ENCODE measurements at places on chromosomes 13 and 19.

- no peak for DNase-seq
Measured at GRCh38 chr13:98803111-98803561, 50.7 kb upstream of the SLC15A1 start.

DNA sequence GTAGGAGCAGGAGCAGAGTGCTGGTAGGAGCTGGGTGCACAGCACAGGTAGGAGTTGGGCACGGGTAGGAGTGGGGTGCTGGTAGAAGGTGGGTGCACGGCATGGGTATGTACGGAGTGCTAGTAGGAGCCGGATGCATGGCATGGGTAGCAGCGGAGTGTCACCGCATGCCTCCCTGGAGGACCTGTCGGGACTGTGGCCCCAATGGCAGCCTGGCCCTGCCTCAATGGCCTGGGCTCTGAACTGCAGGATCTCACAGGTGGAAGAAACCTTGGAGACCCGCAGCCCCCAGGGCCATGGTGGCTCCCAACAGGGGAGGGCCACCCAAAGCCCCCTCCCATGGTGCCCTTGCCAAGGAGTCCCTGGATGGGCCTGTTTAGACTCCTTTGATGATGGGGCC, 1146.0 kb downstream of the UQCRFS1 start:
- DNase-seq, result no peak

DNA sequence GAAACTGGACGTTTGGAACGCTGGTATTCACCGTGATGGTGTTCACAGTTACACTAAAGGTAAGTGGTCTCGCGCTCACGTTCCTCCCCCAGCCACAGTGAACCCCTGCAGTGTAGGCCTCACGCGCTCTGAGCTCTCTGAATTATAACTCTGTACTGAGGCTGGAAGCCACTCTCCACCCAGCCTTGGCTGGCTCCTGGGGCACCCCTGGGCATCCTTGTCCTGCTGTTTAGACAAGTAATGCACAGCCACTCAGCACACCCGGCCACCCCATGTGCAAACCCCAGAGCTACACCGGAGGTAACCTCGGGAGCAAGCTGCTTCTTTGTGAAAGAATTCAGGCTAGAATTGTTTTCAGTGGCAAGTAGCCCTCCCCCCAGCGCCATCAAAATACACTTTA, 97.3 kb upstream of the MCF2L start:
- DNase-seq, result no peak

DNA sequence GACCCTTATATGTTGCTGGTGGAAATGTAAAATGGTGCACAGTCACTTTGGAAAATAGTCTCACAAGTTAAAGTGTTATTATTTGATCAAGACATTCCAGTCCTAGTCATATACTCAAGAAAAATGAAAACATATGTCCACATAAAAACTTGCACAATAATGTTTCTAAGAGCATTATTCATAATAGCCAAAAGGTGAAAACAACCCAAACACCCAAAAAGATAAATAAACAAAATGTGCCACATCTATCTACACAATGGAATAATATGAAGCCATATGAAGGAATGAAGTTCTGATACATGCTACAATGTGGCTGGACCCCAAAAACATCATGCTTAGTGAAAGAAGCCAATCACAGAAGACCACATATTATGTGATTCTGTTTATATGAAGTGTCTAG, 14.4 kb upstream of the AKAP8 start:
- DNase-seq, result no peak

DNA sequence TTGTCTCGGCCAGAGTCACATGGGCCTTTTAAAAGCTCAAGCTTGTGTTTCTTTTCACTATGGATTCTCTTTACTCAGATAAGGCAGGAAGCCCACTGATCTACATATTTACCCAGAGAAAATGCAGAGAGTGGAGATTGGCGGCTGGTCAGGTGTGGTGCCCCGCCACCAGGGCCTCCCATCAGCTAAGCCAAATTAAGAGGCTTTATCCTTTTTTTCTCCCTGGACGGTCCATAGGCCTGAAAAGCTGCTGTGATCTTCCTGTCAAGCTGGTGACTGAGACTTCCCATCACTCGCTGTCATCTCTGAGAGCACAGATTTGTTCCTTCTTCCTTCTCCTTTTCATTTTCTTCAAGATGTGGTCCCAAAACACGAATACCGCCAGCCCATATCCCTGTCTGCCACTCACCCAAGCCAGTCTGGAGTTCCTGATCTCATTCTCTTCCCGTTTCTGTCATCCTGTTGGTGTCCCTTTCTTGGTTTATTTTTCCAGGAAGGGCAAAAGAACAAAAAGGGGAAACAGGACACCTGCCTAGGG, 1.9 kb downstream of the SAFB start:
- no peak for DNase-seq

GRCh38 chr13:39370048-39370447, 232.9 kb downstream of the LHFPL6 start:
- no peak for DNase-seq

DNA sequence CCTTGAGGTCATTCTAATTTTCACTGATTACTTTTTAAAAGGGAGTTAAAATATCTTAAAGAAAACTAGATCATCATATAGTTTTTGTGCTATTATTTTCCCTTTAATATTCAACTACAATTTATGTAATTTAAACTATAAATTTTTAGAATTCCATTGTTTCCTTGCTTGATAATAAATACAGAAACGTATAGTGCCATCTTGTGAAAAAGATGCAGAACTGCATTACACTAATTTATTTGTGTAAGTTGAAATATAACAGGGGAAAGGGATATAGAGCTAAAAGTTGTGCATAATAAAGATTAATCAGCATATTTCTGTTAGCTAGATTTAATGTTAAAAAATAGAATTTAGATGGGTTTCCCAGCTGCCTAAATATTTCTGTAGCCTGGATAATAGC, 61.5 kb upstream of the TDRD3 start:
- DNase-seq, result no peak

DNA sequence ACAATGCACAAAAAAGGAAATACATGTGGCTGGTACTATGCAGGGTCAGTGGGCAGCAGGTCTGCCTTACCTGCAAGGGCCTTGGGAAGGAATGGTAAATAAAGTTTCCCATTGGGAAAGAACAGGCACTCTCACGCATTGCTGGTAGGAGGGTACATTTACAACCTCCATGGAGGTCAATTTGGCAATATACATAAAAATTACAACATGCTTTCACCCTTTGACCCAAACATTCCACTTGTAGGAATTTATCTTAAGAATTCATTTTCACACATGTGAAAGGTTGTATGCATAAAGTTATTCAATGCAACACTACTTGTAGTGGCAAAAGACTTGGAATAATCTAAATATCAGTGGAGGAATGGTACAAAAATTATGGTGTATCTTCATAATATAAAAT, 216.4 kb downstream of the DLEU7 start:
- DNase-seq, result no peak

GRCh38 chr13:105971738-105972137, 563.7 kb downstream of the EFNB2 start:
- no peak for DNase-seq

- no peak for DNase-seq
Measured at GRCh38 chr13:111561091-111561781, 240.8 kb downstream of the TEX29 start.

- no peak for DNase-seq
Measured at GRCh38 chr13:101752432-101752831, 300.0 kb downstream of the ITGBL1 start.

GRCh38 chr19:17419154-17419620, 660 bp upstream of the MVB12A start:
- no peak for DNase-seq

DNA sequence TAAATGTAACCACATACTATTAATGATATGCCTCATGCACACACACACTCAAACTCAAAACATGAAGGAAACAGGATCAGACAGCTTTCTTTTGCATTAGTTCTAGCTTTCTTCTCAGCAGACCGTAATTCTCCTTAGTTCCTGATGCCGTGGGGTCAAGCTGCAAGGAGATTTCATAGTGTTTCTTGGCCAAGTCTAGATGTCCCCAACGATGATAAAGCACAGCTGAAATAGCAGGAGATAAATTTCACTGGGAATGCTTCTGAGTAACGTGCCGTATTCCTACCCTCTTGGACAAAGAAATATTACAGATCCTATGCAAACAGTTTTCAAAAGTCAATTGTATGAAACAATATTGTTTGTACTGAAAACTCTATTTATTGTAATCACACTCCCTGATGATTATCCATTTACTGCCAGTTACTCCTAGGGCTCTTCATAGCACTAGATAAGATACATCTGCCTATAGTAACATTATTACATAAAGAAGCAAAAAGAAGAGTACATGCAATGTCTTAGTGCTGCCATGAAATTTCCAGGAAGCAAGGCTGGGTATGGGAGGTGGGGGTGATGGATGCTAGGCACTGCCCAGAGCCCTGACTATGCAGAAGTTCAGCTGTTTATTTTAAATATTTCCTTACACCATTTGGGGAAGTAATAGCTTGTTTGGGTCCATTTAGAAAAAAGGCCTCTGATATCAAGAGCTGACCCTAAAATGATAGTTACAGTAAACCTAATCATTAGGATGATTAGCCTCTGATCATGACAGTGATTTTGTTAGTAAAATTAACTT, 16.5 kb upstream of the GGACT start:
- DNase-seq, result no peak

DNA sequence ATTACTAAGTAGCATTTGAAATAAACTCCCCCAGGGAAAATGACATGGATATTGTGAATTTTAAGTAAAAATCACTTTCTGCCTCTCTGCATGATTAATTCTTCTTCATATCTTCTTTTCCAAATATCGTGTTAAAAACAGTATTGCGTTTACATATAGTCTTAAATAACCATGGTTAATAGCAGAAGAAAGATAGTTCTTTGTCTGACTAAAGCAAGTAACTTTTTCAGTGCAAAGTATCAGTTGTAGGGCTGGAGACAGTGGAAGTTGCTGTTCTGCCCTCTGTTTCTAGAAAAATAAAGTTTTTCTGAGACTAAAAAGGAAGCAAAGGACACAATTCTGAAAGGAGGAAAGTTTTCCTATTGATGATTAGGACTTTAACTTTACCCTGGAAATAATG, 330.2 kb downstream of the NDFIP2 start:
- DNase-seq, result no peak

GRCh38 chr13:72462166-72462565, 265.3 kb downstream of the MZT1 start:
- no peak for DNase-seq

GRCh38 chr19:2201473-2202148, 34.5 kb downstream of the PLEKHJ1 start:
- DNase-seq, result no peak

GRCh38 chr19:12834976-12835757, 788 bp upstream of the RTBDN start:
- DNase-seq, result no peak

DNA sequence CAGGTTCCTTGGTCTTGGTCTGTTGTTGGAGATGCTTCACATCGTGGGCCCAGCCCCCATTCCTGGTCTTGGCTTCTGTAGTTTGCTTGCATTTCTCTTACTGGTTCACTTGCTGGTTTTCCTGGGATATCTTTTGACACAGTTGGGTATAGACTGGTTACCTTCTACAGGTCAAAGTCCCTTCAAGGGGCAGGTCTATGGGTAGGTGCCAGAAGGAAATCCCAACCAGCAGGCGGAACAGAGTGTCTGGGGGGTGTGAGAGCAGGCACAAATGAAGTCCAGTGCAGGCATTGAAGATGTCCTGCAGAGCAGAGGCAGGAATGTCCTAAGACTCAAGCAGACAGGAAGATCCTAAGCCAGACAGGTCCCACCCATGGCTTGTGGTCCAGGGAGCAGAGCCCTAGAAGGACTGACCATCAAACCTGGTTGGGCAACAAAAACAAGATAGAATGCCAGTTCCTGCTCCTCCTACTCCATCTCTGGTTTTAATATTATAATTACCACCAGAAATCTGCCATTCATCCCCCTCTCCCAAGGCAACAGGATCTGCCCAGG, 17.7 kb upstream of the WASF3 start:
- no peak for DNase-seq

- DNase-seq, result no peak
Measured at GRCh38 chr19:29542776-29543175, 17.0 kb downstream of the VSTM2B start.

- no peak for DNase-seq
Measured at GRCh38 chr13:43431841-43432240, 354.9 kb downstream of the ENOX1 start.

DNA sequence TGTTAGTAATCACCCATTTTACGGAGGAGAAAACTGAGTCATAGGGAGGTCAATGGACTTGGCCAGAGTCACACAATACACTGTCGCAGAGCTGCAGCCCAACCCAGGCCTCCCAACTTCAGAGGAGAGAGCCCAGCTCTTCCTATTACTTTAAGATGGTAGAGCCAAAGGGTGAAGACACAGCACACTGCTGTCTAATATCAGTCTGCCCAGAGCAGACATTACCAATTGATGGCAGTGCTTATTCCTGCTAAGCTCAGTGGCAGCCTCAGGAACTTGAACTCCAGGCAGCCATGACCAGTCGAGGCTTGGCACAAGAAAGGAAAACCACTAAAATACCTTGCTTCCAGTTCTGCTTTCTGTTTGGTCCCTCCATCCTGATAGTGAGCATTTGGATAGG, 18.4 kb downstream of the TMEM150B start:
- no peak for DNase-seq

GRCh38 chr13:99083981-99084380, 106.1 kb upstream of the DOCK9 start:
- DNase-seq, result peak; percentile 5

- DNase-seq, result no peak
Measured at GRCh38 chr19:49058562-49058961, 1.0 kb upstream of the CGB7 start.

DNA sequence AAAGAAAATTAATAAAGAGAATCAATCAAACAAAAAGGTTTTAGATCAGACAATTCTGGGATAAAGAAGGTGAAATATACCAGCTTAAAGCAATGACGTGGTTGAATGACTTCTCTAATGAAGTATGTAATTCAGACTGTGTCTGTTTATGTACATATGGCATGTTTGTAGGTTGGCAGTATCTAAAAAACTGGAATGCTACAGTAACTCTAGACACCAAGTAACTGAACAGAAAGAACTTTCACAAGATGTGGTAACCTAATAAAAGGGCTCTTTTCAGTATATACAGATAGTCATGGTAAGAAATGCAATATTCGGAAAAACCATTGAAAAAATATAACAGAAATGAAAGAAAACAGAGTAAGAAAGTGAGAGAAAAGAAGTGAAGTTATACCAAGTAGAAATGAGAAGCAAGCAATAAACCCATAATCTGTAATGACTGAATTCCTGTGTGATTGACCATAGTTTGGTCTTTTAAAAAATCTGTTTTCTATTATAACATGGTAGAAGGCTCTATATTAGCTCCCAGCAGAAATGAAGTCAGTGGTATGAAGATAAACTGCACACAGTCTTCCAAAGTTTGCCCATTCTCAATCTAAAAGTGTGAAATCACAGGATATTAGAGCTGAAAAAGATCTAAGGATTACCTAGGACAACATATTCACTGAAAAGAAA, 31.4 kb downstream of the ELF1 start:
- DNase-seq, result no peak
